ENCODE measurements at places on chromosomes 3 and 15.

GRCh38 chr15:100937171-100937570, 18.0 kb downstream of the LRRK1 start:
- DNase-seq, result no peak

DNA sequence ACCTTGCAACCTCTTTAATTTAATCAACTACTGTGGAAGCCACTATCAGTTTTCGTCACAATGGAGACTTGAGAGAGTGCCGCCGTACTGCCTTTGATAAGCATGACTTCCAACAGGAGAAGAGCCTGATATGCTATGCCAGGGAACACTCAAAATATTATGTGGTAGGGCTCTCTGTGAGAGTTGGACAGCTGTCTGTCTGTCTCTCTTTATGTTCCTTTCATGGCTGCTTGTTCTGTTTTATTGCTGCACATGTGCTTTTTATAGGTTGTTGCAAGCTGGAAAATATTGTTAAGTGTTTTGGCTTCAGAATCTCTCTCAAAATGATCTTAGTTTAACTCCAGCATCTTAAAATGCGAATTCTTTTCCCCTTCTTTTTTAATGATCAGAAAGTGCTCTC, 249.4 kb upstream of the RARB start:
- DNase-seq, result no peak

DNA sequence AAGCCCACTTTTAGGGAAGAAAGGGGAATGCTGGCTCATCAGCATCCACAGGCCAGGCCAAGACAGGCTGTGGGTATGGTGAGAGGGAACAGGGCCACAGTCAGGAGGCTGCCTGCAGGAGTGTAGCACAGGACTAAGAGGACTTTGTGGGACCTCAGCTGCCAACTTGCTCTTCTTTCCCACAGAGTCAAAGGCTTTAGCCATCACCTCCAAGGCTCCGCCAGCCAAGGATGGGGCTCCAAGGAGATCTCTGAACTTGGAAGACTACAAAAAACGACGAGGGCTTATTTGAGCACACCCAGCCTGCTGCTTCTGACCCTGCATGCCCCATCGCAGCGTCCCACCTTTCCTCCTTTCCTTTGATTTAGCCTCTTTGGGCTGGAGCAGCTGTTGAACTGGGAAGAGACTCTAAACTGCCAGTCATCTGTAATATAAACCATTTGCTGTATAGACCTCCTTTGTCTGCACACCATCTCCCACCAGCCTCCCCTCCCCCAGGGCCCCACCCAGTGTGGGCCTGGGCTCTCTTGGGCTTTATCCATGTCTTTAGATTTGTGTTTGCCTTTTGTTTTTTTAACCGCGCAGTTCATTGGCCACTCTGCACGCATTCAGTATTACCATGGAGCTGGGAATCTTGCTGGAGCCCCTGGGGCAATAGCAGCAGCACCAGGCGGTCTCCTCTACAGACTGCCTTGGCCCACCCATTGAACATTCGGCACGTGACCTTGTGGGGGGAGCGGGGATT, 13.1 kb upstream of the ITPKA start:
- no peak for DNase-seq

DNA sequence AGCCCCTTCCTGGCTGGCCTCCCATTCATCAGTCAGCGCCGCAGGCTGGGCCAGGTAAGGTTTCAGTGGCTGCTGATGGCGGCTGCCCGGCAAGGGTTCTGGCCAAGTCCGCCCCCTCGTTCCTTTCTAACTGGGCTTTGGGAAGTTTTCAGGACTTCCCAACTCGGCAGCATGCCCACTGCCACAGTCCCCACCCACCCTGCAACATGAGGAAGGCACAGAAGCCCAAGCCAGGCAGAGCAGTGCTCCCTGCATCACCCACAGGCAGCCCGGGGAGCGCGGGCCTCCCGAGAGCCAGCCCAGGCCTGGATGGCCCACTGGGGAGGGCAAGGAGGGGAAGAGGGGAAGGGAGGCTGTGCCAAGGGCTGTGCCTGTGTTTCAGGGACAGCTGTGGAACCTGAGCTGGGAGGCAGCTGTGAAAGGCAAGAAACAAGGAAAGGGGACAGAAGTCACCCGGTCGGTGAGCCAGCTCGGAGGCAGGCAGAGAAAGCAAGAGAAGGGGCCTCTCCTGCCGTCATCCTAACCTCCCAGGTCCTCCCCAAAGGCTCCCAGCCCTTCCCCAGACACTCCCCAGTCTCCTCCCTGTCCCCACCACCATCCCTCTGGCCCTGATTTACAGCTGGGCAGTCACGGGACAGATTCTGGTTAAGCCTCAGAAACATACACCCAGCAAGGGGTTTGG, 73.9 kb downstream of the CPN2 start:
- no peak for DNase-seq

GRCh38 chr3:18189282-18190050, 235.7 kb downstream of the SATB1 start:
- no peak for DNase-seq

DNA sequence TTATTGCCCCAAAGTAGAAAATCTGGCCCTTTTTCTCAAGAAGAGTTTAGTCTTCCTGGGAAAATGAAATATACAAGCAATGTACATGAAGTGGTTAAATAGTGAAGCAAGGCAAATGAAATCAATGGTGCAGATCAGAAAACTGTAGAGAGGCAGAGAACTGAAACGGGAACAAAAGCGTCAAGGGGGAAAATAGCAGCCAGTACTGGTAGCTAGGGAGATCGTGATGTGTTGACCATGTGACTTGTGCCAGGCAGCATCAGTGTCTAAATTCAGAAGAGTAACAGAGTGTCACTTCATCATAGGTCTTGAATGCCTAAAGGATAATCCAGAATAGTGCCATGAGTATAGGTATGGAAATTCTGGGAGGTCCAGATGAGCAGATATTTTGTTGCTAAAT, 163.1 kb downstream of the CHL1 start:
- DNase-seq, result no peak

- DNase-seq, result no peak
These were observed 67.1 kb downstream of the APBA2 start for GRCh38 chr15:28952666-28953491.

DNA sequence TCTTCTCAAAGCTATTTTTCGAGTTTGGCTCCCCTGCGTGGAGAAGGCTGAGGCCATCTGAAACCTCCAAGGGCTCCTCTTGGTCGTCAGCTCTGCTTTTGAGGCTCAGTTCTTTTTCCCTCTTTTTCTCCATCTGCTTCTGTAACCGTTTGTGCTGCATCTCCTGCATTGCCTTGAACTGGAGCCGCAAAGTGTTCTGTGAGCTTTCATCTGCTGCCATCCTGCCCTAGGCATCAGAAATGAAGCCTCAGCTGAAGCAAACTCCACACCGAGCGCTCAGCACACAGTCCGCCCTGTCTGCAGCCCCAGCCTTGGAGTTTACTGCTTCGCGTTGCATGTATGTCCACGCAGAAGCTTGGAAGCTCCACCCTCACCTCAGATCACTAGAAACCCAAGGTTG, 14.9 kb downstream of the CCDC13 start:
- no peak for DNase-seq

DNA sequence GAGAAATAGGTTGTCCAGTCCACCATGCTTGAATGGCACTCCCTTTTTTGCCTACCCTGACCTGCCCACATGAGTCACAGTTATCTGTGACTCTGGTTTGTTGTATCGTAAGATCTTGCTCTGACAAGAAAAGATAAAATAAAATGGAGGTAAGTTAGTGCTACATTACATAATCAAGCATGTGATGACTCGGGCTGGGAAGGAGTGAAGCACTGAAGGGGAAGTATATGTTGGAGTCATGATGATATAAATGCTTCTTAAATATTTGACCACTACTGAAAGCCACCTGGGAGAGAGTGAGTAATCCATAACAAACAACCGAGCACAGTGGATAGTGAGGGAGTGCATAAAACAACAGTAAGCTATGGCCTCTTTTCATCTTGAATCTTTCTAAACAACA, 124.4 kb downstream of the SHOX2 start:
- no peak for DNase-seq

DNA sequence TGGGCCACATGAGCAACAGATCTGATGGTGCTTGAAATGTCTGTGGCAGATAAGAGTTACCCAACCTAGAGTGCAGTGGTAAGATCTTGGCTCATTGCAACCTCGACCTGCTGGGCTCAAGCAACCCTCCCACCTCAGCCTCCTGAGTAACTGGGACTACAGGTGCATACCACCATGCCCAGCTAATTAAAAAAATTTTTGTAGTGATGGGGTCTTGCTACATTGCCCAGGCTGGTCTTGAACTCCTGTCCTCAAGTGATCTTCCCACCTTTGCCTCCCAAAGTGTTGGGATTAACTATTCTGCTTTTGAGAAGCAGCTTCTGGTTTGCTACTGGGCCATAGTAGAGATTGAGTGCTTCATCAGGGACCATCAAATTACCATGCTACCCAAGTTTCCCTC, 2.9 kb upstream of the TARS3 start:
- DNase-seq, result no peak

- DNase-seq, result no peak
These were observed 509.0 kb upstream of the NECTIN3 start for GRCh38 chr3:110562621-110563020.

DNA sequence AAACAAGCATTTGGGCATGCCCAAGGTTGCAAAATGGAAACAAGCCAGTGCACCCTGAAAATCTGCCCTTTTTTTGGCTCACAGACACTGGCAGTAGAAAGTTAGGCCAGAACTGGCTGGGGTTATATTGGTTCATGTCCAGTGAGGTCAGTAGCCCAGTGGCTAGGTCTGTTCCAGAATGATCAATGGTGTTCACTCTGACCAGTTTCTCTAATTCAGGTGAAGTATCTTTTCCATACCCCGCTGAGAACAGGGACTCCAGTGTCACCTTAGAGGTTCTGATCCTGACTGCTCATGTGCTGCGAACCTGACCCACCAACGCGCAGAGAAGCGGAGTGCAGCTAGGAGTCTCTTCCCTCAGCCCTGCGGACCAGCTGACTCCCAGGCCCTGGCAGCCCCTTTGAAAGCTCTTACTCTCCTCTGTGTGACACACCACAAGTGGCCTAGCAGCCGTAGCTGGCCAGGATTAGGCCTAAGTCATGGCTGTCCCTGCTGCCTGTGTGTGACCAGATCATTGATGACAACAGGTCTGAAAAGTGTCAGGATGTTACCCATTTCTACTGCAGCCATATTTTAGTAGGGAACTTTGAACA, 123.5 kb downstream of the GHSR start:
- DNase-seq, result no peak

- DNase-seq, result no peak
These were observed 171.5 kb downstream of the IL5RA start for GRCh38 chr3:2938711-2939110.

GRCh38 chr15:66564136-66565041, 1.4 kb downstream of the LCTL start:
- no peak for DNase-seq

GRCh38 chr15:33808720-33809457, 159.4 kb upstream of the CHRM5 start:
- no peak for DNase-seq

GRCh38 chr3:49399461-49399860, 12.3 kb downstream of the RHOA start:
- DNase-seq, result no peak

GRCh38 chr3:30302027-30302426, 304.4 kb upstream of the TGFBR2 start:
- DNase-seq, result no peak

GRCh38 chr3:8730656-8731055, 2.9 kb upstream of the CAV3 start:
- DNase-seq, result no peak

GRCh38 chr15:80942266-80942665, 47.4 kb downstream of the MESD start:
- DNase-seq, result no peak

GRCh38 chr3:99875929-99876841, 58.5 kb downstream of the CMSS1 start:
- peak; percentile 71 for DNase-seq

DNA sequence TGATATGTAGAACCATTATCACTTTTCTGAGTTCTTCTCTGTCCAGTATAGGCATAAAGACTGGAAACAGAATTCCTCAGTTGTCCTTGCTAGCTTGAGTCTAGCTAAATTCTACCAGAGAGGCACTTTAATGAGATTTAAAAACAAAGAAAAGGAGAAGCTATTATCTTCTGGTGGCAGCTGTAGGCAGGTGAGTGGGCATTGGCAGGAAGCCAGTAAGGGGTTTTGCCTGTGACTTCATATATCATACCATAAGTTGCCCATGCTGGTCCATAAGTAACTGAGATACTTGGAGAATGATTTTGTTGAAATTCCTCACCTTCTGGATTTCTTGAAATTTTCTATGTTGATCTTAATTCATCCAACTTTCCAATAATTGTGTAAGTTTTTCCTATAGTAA, 402.3 kb upstream of the TGFBR2 start:
- DNase-seq, result no peak

- no peak for DNase-seq
These were observed 16.5 kb downstream of the ABHD5 start for GRCh38 chr3:43707266-43707665.

DNA sequence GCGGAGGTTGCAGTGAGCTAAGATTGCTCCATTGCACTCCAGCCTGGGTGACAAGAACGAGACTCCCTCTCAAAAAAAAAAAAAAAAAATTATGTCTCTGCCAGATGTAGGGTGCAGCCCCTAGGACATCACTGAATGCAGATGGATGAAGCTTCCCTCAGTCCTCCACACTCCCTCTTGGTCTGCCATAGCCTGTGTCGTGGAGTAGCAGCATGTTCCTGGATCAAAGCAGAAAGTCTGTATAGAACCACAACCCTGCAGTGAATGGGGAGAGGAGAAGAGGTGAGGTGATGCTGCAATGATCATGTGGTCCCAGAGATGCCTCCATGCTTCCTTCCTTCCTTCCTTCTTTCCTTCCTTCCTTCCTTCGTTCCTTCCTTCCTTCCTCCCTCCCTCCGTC, 15.3 kb upstream of the LAMB2 start:
- no peak for DNase-seq

- no peak for DNase-seq
These were observed 154.4 kb upstream of the HES1 start for GRCh38 chr3:193981504-193981903.

DNA sequence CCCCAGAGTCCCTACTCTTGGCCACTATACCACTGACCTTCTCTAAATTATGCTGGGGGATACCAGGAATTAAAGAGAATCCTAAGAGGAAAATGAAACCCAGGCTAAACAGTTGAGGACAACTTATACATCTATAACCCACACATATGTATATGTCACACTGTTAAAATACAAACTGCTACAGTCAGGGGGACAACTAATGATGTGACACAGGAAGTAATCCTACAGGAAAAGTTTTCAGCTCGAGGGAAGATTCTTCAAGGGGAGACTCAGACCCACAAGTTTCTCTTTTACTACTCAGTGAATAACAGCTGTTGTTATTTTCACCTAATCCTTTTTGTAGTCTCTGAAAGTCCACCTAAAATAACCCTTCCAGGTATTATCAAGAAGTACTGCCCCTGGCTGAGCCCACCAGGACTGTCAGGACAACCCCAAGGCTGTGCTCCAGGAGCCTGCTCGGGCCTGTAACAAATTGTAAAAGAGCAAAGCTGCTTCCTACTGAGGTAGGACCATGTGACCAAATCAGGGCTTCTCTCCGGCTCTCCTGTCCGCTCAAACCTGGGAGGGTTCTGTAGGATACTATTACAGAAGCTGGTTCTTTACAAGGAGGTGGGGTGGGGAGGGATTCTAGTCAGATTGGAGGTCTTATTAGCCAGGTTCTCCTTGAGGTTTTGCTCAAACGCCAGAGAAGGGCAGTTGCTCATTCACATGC, 91.6 kb downstream of the SRGAP3 start:
- no peak for DNase-seq

GRCh38 chr3:170760174-170760526, 109.8 kb downstream of the RPL22L1 start:
- DNase-seq, result no peak

Measured in CD4-positive, alpha-beta T cell treated with Interferon gamma for 1 hour (primary cell).